T-helper 22 cell (primary cell): ENCODE measurements at places on chromosomes 6 and 20.

- DNase-seq, result no peak
These were observed 5.9 kb downstream of the GTF2H5 start for GRCh38 chr6:158174024-158174423.

DNA sequence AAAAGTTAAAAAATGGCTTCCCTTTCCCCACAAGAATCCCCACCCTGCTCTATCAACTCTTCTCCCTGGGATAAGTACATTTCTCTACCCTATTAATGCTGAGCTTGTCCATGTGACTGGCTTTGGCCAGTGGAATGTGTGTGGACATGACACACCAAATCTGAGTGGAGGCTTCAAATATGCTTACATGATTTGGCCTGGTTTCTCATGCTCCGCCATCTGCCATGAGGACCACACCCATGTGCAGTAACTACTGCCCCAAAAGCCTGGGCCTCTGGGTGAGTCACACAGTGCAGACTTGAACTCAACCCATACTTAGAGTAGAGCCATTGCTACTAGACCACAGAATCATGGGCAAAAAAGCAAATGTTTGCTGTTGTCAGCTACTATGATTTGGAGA, 65.4 kb downstream of the PRND start:
- DNase-seq, result no peak

DNA sequence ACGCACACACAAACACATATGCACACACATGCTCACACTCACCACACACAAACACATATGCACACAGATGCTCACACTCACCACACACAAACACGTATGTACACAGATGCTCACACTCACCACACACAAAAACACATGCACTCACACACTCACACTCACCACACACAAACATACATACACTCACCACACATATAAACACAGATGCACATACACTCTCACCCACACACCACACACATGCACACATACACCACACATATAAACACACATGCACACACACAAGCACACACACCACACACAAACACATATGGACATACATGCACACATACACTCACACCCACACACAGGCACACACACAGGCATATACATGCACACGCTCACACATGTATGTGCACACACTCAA, 112.3 kb downstream of the ERMARD start:
- DNase-seq, result no peak

- DNase-seq, result no peak
These were observed 177.3 kb downstream of the PRL start for GRCh38 chr6:22119500-22119899.

GRCh38 chr20:25399037-25399430, 8.4 kb upstream of the ABHD12 start:
- no peak for DNase-seq

GRCh38 chr20:59645271-59645670, 40.9 kb downstream of the PHACTR3 start:
- no peak for DNase-seq
